T1000 (cell line): ENCODE measurements at places on chromosomes 2 and 18.

DNA sequence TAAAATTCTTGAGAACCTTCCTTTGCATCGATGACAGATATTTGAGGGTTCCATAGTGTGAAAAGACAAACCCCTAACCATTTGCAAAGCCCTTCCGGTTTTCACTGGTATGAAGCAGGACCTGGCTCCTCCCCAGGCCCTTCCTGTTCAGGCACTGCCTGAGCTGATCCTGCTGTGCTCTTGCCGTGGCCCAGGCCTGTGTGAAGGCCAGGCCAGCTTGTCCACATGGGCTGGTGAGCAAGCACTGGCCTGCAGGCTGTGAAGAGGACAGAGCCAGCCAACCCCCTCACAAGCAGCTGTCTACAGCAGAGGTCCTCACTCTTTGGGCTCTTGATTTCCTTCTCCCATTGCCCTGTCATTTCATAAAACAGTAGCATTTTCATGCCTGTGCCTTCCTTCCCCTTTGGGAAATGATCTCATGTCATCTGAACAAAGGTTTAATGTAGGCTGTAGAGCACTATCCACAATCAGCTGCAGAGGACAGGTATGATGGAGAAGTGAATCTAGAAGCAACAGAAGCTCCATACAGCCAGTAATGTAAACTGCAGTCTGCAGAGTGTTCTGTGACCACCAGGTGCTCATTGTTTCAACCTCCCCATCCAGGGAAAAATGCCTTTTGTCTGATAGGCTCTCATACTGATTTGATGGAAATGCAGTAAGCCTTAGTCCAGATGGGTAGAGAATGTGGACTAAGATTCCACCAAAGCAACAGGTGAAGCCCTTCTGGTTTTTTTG lies 19.8 kb downstream of the MPHOSPH10 start:
- no peak for DNase-seq

- DNase-seq, result no peak
Measured at GRCh38 chr2:62506421-62506750, 391 bp upstream of the TMEM17 start.

- DNase-seq, result no peak
Measured at GRCh38 chr2:86256982-86257381, 57.7 kb downstream of the MRPL35 start.

- DNase-seq, result no peak
Measured at GRCh38 chr2:52054824-52055223, 1022.9 kb upstream of the NRXN1 start.

GRCh38 chr18:69674966-69675365 lies 272.7 kb downstream of the CD226 start:
- no peak for DNase-seq

- DNase-seq, result no peak
Measured at GRCh38 chr2:218780046-218780445, 1.9 kb upstream of the CYP27A1 start.

DNA sequence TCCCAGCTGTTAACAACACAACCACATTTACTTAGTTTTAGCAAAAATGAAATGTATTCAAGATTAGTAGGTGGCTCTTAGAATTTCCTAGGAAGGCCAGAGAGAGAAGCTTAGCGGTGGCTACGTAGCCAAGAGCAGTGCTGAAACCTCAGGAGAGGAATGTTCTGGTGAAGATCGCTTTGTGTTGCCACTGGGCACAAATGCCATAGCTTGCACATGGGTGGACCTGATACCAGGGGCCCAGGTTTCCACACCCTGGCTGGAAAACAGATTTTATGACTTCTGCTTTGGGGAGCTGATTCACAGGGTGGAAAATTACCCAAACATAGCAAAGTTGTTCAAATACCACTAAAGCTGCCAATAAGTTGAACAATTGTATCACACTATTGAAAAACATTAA lies 43.4 kb downstream of the THUMPD2 start:
- DNase-seq, result no peak

DNA sequence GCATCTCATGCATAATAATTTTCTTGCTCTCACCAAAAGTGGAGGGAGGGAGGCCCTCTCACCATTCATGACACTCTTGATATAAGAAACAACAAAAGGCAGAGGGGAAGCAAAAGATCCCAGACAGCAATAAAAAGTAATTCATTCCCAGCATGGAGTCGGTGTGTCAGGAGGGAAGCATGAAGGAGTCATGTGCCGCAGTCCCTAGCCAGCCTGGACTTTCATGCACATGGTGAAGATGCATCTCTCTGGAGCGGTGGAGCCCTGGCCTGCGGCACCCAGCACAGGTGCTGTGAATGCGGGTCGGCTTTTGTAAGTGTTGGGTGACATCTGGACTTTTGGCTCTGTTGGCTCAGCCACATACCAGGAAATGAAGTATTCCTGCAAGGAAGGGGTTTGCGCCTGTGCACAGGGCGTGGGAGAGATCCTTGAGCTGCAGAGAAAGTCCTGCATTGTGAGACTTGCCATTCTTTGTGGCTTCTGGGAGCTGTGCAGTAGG lies 119.4 kb downstream of the COPS8 start:
- DNase-seq, result no peak

DNA sequence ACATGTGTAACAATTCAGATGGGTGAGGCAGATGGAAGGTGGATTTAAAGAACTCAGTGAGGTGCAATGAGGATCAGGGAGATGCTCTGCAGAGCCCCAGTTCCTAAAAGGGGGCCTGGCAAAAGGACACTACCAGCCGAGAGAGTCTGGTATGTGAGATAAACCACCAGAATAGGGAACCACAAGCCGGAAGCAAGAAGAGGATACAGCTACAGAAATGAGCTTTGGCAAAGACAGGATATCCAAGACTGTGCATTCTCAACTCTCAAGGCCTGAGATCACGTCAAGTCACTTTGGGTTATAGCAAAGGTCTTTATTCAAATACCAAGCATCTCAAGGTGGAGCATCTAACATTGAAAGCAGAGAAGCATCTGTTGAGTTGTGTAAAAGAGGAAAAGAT lies 293.5 kb downstream of the ARHGAP15 start:
- DNase-seq, result no peak

- DNase-seq, result no peak
Measured at GRCh38 chr18:44744161-44745121, 63.8 kb downstream of the SETBP1 start.

DNA sequence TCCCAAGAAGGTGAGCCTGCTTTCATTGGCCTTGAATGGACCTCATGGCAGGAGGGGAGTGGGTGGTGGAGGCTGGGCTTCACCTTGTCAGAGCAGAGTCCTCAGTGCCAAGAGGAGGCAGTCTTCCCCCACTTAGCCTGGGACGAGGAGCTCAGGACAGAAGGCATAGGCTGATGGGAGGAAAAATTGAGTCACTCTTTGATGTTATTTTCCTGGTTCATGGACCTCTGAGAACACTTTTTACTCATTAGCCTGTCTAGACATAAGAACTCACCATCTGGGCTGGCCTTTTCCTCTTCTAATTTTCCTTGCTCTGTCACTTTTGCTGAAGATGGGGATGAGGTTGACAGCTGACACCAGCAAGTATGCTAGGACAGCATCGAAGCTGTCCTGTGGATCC lies 225.7 kb upstream of the TNP1 start:
- DNase-seq, result no peak

- no peak for DNase-seq
Measured at GRCh38 chr2:105802587-105802986, 57.9 kb downstream of the NCK2 start.

DNA sequence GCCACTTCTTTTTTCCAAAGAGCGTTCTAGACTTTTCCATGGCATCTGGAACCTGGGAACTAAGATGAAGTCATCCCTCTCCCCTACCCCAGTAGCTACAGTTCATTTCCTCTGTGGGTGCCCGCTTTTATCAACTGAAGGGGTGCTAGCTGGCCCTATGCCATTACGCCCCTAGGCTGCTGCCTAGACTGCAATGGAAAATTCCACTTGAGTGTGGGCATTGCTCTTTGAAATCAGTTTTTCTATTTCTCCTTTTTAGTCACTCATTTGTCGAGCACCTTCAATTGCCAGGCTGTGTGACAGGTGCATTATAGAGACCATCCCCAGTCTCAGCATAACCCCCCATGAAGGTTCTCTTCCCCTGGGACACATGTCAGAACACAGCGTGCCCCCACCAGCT lies 7.3 kb downstream of the TEX51 start:
- DNase-seq, result no peak

- peak; percentile 33 for DNase-seq
Measured at GRCh38 chr18:9017905-9018227, 84.6 kb upstream of the NDUFV2 start.

DNA sequence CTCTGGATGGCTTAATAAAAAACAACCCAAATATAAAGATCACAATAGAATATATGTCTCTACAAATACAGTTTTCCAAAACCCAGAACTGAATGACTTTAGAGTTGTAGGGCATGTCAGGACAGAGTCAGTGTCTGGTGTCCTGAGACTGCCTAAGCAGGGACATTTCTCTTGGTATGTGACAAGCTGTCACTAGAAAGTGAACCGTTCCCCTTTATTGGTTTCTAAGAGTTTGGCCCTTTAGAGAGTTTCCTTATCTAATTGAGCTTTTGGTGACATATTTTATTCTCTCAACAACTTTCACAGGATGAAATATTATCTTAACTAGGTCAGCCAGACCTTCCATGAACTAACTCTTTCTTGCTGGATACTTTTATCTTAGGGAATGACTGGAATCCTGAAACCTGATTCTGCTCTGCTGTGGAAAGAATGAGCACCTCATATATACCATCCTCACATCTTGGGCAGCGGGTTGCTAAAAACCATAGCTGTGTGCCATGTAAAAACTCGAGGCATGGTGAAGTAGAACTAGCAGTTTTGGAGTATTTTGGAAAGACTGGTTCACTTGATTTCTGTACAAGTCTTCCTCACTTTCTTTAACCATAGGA lies 54.8 kb downstream of the CAVIN2 start:
- DNase-seq, result no peak

DNA sequence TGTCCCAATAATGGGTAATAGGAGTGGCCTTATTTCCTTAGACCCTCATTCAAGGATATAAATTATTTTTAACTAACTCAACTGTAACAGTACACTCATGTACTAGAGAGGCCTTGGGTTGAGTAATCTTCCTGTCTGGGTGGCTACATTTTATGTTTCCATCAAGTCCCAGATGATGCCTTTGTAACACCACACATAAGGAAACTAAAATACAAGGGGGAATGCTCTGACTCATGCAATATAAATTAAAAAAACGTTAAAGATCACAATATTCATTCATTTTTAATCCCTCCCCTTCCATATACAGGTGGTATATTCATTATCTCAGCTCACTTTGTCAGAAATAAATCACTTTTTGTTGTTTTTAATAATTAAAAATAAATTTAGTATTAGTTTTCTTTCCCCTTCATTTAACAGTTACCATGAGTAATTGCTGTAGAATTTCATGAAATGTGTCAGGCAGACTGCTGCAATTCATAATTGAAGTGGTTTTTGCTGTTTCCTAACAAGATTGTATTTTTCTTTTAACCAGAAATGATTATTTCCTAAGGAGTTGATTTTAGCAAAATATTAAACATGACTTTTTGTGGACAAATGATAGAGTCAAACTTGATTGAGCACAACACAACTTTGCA lies 1403.6 kb downstream of the SUCLG1 start:
- DNase-seq, result no peak

GRCh38 chr18:22952525-22952924 lies 19.4 kb downstream of the RBBP8 start:
- no peak for DNase-seq

DNA sequence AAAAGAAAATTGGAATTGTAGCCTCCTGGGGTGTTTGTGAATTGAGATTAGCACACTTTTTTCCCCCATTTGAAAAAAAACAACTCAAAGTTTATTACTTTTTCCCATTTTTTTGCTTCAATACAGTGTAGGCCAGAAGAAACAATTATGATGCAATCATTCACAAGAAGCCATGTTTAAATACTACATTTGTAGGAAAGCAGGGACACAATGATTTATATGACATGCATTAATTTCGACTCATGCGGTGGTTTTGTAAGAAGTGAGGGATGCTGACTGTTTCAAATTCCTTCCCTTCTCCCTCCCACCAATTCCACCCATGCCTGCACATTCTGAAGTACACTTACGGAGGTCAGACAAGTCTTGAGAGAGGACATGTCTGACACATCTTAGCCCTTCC lies 774.2 kb upstream of the FSHR start:
- DNase-seq, result peak; percentile 2

- no peak for DNase-seq
Measured at GRCh38 chr2:226705133-226705886, 94.3 kb downstream of the IRS1 start.

DNA sequence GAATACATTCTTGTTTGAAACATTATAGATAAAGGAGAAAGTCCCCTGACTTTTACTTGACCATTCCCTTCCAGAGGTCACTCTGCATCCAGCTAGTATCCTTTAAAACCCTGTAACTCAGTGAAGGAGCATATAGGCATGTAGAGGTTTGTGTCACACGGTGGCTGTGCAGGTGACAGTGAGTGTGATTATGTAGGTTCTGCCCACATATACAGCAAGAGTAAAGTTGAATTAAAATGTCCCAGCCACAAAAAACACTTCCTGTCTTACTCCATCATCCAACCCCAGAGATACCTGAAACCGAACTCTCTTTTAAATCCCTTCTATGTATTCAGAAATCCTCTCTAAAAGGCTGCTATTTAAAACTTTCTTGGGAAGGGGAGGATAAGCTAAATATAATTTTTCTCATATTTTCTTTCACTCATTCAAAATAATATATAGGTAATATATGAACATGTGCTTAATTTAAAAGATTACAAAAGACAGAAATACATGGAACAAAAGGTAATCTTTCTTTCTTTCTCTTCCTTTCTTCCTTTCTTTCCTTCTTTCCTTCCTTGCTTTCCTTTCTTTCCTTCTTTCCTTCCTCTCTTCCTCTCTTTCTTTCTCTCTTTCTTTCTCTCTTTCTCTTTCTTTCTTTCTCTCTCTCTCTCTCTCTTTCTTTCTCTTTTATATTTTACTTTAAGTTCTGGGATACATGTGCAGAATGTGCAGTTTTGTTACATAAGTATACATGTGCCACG lies 20.6 kb upstream of the ACSL3 start:
- no peak for DNase-seq

DNA sequence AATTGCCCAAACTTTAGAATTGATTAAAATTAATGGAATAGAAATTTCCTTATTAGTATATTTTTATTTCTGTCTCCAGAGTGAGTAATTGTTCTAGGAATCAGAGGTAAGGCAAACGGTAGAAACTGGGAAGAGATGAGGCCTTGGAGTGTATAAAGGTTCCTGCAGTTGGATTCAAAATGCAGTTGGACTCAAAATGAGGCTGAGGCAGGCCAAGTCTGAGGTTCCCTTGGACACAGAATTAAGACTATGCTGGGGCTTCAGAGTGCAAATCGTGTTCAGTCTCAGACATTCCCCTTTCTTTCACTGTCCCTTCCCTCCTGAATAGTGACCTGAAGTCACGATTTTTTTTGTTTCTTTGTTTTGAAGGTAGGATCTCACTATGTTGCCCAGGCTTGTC lies 746.9 kb upstream of the NRXN1 start:
- DNase-seq, result no peak

DNA sequence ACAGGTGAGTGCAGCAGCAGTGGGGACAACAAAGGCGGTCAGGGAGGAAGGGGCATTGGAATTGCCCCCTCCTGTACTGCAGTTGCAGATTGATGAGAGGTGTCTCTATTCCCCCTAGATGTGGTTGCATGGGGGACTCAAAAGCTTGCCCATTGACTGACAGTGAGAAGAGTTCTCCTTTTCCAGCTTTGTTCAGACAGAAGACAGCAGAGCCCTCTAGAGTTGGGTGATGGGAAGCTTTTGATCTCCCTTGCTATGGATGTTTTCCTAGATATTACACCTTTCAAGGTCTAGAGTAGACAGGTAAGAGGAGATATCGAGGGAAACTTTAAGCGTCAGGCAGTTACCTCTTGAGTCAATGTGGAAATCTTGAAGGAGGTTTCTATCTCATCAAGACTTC lies 2.9 kb downstream of the PROKR1 start:
- DNase-seq, result no peak

GRCh38 chr2:15959331-15960153 lies 19.2 kb downstream of the MYCN start:
- DNase-seq, result no peak
